T-helper 22 cell (primary cell): ENCODE measurements at places on chromosomes 2 and 18.

- no peak for DNase-seq
These were observed 19.4 kb downstream of the KLHL29 start for GRCh38 chr2:23404426-23404825.

GRCh38 chr2:146771531-146771930 lies 1073.3 kb upstream of the ACVR2A start:
- DNase-seq = no peak

GRCh38 chr2:159944874-159945273 lies 117.5 kb downstream of the PLA2R1 start:
- no peak for DNase-seq

GRCh38 chr18:58990720-58991119 lies 126.0 kb downstream of the ZNF532 start:
- DNase-seq = no peak

DNA sequence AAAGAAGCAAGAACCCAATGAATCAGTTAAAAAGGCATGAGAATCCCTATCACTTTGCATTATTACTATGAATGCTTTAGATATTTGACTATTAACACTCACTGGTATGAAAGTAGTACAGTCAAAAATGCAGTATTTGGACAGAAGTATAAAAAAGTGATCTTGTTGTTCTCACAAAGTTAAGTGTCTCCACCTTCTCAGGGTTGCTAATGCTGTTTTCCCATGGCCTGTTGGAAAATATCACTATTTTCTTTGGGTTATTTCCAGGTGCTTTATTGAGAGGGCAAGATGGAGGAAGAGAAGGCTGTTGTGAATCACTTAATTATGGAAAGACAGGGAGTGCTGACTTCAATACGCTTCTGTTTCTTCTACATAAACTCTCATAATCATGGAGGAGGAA lies 13.6 kb upstream of the CREB1 start:
- DNase-seq = no peak

DNA sequence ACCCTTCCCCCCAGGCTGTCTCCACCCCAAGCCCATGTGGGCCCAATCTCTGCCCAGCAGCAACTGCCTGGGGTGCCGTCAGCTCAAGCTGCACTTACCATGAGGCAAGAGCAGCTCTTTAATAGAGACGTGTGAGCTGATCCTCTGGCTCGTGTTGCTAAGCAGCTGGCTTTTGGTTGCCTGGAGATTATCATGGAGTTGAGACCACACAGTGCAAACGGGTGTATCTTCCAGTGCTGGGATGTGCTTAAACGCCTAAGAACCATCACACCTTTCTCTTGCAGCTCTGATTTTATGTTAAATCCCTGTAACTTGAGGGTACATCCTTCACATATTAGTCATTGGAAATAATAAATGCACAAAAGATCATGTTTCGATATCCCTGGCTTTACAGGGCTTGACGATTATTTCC lies 271.1 kb downstream of the PRKCE start:
- no peak for DNase-seq

GRCh38 chr2:85549826-85550225 lies 10.9 kb downstream of the MAT2A start:
- no peak for DNase-seq

DNA sequence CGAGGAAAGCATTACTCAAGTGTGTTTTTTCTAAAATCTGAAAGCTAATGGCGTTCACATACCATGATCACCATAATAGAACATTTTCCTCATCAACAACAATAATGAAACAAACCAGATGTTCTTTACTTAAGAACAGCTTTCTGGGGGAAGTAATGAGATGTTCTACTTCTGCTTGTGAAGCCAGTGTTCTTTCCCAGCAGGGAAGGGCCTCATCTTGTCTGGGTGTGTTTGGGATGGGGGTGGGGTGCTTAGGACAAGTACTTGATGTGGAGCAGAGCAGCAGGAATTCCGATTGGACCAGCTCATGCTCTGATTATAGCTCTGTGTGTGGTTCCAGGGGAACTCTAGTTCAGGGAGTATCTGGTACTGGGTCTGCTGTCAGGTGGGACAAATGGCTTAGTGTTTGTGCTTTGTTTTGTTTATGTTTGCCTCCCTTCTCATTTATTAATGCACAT lies 163.0 kb upstream of the NOSTRIN start:
- DNase-seq = no peak

GRCh38 chr2:101855776-101856175 lies 136.0 kb upstream of the IL1R2 start:
- DNase-seq = no peak

- no peak for DNase-seq
These were observed 154.6 kb downstream of the ANKRD36 start for GRCh38 chr2:97267411-97268074.

DNA sequence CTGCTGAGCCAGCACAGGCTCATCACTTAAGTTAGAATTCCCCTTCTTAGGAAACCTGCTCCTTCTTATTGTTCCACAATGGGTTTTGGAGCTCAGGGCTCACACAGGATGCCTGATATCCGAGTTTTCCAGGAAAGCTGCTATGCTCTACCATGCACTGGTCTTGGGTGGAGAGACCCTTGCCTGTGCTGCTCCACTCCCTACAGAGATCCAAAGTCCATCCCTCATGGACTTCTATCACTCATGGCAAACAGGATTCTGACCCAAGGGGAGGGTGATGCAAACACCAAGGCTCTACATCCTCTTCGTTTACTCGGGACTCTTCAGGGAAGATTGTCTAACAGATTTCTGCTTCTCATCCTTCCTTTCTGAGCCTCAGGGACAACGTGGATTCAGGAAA lies 5.2 kb downstream of the SULT1C2 start:
- no peak for DNase-seq

DNA sequence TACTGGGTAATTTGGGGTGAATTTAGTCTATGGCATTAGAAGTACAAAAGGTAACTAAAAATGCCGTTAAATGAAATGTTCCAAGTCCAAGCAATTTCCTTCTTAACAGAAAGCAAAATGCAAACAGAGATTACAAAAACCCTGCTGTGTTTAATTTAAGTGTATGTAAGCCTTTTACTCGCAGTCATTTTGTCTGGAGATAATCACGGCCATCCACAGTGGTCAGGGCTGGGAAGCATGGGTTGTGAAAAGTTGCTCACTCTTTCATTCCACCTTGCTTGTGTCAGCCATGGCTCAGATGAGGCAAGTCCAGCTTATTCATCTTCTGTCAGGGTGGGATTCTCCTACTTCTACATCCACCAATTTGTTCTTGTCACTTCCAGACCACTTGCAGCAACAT lies 983.6 kb upstream of the ZEB2 start:
- no peak for DNase-seq

- DNase-seq = no peak
These were observed 28.2 kb upstream of the ITGAV start for GRCh38 chr2:186561467-186562208.

DNA sequence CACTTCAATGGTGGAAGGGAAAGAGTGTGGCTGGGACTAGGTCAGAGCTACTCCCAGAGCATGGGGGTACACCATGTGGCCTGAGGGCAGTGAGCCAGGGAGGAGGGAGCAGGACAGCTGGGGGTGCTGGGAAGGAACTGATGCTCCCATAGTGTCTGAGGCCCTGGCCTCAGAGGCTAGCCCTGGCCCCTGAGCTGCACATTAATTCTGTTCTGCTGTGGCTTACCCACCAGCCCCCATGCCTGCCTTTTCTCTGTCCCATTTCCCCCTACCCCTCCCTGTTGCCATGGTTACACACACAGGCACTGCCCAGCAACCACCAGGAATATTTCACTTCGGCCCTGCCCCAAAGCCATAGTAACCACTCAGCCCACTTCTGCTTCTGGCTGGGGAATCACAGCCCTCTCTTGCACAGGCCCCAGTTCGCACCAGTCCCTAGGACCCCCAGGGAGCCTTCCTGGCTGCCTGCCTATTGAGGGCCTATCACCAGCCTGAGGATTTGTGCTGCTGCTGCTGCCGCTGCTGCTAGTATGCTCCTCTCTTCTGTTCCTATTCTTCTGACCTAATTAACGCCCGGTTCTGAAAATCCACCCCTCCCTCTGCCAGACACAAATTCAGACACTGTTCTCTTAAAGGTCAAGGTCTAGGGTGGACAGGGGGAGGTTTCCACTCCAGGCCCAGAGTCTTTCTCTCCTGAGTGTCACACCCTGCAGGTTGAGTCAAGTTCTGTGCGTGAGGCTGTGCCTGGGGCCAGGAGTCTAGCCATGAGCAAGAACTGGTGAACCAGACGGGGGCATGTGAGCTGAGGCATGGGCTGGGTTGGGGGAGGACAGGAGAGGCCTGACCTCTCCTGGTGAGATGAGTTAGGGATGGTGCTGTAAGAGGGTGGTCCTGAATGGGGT lies 87.1 kb upstream of the MCFD2 start:
- no peak for DNase-seq

DNA sequence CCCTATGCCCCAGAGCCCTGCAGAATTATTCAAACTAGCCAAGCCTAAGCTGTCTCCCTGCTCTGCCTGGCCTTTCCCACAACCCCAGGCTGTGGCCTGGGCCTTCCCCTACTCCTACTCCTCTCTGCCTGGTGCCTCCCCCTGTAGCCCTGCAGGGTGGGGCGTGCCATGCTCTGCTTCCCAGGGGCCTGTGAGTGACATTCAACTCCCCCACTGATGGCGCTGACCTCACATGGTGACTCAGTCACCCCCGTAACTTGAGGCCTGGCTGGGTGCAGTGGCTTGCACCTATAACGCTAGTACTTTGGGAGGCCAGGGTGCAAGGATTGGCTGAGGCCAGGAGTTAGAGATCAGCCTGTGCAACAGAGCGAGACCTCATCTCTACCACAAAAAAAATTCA lies 60.6 kb downstream of the KIF1A start:
- no peak for DNase-seq

GRCh38 chr2:45904267-45904945 lies 252.9 kb downstream of the PRKCE start:
- DNase-seq = no peak

DNA sequence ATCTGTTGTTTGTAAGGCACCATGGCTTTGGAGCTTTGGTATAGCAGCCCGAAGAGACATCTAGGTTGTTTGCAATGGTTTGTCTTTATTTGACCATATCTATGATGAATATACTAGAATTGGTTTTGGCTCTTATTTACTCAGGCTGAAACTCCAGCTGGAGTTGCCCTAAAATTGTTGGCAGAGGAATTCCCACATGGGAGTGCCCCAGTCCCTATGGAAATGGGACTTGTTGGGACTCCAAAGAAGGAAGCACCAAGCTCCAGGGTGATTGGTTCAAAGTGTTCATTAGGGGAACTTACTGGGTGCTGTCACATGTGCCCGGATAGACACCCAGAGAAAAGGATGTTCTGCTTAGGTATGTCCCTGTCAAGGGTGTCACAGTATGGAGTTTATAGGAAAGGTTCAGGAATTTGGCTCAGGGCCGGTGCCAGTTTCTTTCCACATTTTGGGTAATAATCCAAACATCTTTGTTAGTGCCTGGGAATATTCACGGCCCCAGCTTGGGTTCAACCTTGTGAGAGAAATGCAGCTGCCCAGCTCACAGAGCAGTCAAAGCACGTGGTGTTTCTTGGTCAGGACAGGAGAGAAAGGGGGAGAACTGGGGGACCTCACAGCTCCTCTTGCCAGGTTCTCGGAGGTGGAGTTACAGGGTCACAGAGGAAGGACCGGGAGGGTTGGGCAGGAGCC lies 123.5 kb upstream of the ZSWIM2 start:
- DNase-seq = no peak

DNA sequence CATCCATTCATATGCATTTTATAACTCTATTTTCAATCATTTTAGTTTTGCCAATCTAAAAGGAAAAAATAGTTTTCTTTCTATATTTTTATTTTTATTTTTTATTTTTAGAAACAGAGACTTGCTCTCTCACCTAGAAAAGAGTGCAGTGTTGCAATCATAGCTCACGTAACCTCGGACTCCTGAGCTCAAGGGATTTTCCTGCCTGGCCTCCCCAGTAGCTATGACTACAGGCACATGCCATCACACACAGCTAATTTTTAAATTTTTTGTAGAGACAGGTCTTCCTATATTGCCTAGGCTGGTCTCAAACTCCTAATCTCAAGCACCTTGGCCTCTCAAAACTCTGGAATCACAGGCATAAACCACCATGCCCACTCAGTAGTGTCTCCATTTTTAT lies 125.5 kb upstream of the XIRP2 start:
- DNase-seq = no peak

DNA sequence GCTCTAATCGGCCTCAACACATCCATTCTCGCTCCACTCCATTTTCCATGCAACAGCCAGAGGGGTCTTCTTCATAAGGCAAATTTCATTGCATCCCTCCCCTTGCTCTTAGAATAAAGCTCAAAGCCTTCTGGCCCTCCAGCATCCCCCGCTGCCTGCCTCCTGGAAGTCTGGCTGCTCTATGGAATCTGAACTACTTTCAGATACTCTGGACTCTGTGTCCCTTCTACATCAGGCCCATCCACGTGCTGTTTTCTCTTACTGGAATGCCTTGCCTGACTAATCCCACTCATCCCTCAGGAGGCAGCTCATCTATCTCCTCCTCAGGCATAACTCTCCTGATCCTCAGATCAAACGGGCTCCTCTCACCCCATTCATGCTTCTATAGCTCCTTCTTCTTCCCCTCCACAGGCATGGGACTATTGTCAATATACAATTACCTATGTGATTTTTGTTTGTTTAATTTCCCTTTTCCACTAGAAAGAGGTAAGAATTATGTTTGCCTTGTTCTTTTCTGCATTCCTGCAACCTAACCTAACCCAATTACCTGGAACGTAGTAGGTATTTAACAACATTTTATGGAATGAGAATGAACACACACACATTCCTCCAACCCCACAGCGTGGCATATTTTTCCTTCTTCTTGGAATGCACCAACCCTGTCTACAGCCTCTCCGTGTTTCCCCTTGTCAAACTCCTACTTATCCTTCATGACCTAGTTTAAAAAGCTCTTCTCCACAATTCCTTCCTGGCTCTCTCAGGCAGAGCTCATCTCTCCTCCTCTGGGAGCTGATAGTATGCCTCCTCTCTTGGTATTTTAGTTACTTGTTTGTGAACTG lies 49.5 kb downstream of the LBH start:
- no peak for DNase-seq

- DNase-seq = no peak
These were observed 806 bp upstream of the MYT1L start for GRCh38 chr2:2331881-2332280.

DNA sequence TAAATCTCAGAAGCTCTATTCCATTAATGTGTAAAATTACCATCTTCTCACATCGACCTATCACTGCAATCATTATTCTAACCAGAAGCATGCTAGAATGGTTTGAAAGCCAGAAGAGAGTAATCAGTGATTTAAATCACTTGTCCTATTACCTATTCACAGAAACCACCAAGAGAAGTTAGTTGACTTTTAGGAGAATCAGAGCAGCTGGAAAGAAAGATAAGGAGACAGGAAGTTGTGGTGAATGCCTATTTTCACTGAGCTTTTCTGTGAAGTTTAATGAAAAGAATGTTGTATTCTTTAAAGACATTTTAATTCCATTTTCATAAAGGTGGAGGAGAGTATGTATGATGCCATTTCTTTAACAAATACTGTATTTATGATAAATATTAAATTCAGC lies 352.6 kb upstream of the CRIM1 start:
- no peak for DNase-seq

- DNase-seq = no peak
These were observed 384.3 kb upstream of the SYT4 start for GRCh38 chr18:43661570-43661969.
